ENCODE measurements at places on chromosomes 6 and 20.

- peak; percentile 10 for DNase-seq
These were observed 26.5 kb downstream of the MTHFD1L start for GRCh38 chr6:150891888-150892485.

GRCh38 chr6:112636650-112637262 lies 289.6 kb downstream of the RFPL4B start:
- no peak for DNase-seq

DNA sequence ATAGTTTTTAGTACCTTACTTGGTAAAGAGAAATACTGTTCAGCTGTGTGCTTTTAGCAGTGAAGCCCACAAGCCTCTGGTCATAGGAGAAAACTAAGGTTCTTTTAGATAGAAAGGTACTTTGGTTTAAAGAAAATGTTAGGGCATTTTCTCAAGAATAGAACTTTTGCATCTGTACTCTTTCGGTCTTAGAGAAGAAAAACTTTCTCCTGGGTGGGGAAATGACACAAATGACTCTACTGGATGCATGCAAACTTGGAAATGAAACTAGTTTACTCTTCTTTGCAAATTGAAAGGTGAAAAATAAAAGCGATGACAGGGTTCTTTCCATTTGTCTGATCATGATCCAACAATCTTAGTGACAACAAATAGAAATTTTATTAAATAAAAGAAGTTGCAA lies 2.1 kb upstream of the TMEM217 start:
- DNase-seq: no peak

DNA sequence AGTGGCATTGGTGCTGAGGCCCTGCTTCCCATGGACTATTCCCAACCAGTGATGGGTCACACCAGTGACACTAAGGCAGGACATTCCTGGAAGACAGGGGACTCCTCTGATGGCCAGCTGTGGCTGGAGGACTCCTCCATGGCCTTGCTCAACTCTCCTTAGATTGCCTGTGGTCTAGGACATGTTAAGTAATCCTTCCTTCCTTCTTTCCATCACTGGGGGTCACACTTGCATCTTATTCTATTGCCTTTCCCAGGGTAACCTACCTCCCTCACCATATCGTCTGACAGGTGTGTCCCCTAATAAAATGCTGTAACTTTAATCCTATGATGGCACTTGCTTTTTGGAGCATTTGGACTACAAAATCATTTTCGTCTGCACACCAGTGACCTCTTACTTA lies 24.5 kb upstream of the HLA-A start:
- no peak for DNase-seq

DNA sequence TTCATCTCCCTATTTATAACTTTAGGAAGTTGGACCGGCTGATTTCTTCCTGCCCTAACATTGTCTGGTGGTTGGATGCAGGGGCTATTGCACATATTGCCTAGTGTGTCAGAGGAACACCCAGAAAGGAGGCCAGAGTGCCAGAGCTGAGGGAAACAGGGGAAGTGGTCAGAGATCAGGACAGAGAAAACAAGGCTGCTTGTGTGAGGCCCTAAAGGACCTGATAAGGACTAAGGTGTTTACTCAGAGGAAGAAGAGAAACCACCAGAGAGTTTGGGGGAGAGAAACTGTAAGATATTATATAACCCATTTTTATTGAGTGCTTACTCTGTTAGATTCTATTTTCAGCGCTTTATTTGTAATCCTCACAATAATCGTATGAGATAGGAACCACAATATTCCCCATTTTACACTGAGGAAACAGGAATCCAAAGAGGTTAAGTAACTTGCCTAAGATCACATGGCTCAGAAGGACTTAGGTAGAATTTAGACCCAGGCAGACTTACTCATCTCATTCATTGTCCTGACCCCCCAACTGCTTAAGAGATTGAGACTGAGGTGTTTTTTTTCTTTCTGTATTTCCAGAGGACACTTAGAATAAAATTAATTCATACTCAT lies 54.0 kb upstream of the REV3L start:
- DNase-seq: no peak

- DNase-seq: no peak
These were observed 35.2 kb downstream of the SAMD3 start for GRCh38 chr6:130187335-130188206.

DNA sequence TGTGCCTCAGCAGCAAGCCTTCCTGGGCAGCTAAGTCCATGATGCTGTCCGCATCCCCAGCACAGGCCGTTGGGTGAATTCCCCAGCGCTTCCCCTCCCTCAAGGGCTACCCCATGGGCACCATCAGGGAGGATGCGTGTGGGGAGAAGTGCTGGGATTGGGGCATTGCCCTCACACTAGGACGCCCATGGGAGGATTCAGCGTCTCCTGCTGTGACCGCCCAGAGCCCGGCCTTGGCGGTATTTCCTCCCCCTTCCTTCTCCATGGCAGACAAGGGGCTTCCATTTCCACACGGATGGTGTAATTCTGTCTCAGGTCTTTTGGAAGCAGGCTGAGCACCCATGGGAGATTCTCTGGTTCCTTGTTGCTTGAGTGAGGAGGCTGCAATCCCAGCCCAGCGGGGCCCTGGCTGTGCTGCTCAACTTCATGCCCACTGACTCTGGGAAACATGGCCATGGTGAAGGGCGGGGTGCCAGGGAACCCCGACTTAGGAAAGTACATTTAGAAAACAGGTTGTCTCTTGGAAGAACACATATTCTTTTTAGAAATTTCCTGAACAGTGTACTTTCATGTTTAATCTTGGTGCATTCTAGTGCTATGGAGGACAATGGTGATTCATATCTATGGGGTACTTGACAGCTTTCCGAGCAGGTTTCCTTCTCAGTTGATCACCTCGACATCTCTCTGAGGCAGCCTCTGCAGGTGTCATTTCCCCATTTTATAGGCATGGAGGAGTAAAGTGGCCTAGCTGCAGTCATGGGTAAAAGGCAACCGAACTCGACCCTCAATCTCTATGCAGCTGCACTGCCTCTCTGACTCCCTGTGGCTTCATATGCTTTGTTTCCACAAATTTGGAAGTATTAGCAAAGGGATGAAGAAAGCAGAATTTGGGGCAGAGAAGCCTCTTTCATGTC lies 178.2 kb upstream of the CST7 start:
- DNase-seq: no peak

GRCh38 chr6:135071541-135071940 lies 16.9 kb upstream of the HBS1L start:
- DNase-seq: no peak

DNA sequence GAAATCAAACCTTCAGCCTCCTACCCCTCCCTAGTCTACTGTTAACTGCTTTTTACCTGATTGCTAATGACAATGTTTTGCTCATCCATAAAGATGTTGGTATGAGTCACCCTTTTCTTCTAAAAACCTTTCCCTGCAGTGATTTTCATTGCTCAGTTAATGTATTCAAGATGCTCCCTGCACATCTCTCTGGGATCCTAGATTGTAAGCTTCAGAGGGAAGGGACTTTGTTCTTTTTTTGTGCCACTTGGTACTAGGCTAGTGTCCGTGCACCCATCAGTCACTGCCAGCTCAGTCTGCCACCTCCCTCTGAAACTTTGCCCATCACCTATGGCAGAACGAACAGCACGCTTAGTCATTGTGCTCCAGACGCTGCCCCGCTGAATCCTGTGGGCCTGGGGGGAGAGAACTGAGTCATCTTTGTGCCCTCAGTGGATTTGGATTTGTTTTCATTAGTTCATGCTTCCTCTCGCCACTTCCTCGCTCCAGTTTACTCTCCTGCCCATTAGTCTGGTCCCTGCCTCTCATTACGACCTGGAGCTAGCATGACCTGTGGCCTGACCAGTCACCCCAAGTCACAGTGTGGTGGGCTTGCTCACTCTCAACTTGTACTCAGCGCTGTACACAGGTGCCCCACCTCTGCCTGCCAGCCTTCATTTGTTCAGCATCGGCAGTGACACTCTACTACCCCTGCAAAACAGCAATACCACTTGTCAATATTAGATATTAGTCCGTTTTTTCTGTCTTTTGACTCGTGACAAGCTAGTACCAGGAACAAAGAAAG lies 78.0 kb upstream of the TMEM181 start:
- no peak for DNase-seq

DNA sequence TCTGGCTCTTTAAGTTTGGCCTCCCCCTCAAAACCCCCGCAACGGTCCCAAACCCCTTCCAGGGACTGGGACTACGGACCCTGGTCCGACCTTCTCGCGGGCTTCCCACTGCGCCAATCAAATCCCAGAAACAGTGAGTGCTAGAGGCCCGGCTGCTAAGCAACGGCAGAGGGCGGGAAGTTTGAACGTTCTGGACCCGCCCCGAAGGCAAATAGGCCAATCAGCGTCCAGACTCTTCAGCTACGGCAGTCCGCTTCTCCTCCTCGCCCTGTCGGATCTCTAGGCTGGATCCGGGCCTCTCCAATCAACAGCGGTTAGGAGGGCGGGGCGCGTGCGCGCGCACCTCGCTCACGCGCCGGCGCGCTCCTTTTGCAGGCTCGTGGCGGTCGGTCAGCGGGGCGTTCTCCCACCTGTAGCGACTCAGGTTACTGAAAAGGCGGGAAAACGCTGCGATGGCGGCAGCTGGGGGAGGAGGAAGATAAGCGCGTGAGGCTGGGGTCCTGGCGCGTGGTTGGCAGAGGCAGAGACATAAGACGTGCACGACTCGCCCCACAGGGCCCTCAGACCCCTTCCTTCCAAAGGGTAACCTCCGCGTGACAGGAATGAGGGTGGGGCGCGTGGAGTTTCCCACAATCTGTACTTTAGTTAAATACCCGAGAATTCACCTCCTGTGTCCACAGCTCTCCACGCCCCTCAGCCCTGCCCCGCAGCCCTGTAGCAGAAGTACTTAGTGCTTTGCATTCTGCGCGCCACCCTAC lies at the start of gene MSH5:
TSS of gene MSH5 (plus strand) at position 367 of the 758 bp plus-strand sequence. CDS start 462 bp downstream, outside the sequence.
- DNase-seq: peak; percentile 88

DNA sequence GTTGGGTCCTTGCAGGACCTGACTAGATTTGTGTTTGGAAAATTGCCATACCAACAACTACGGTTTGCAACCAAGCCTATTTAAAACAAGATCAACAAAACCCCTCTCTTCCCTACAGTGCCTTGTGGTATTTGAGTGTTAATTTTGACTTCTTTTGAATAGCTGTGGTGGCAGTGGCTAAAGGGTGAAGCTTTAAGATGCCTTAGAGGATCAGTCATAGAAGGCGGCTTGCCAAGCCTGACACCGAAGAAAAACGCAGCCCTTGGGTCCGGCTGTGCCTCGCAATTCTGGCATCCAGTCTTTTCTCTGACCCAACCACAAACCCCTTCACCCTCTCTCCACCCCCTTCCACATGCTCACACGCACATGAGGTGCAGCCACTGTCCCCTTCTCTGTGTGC lies 32.6 kb downstream of the BMP6 start:
- no peak for DNase-seq

- DNase-seq: no peak
These were observed 664.3 kb downstream of the TENT5A start for GRCh38 chr6:81088145-81088544.

- DNase-seq: no peak
These were observed 14.0 kb upstream of the KCNK15 start for GRCh38 chr20:44731657-44732056.

DNA sequence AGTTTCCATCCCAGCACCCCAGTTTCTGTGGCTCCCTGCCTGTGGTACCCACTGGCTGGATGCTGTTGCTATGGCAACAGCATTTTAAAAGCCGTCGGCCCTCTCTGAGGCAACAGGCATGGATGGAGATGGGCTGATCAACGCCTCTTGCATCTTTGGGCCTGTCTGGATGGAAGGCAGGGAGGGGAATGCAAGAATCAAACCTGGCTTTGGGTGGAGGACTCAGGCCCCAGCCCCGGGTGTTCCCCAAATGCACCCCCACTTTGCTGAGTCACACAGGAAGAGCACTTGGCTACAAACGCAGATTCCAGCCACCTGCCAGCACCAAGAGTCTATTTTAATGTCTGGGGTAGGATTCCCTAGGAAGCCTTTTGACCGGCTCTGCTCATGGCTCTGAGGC lies 45.7 kb upstream of the TGM2 start:
- no peak for DNase-seq

DNA sequence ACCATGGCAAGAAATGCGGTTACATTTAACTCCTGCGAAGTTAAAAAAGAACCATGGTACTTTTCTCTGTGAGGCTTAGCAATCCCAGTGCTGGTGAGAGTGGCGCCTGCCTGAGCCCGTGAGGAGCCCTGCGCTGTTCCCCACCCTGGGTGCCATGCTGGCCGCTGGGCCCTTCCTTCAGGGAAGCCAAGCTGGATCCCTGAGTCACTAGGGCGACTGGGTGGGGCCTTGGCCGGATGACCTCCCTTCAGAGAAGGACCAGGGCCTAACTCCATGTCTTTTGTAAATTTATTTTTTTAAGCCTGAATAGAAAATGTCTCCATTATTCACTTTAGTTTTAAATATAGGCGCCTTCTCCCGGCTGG lies 209.1 kb downstream of the ERMARD start:
- DNase-seq: no peak

GRCh38 chr20:47295129-47295813 lies 61.2 kb downstream of the ZMYND8 start:
- DNase-seq: no peak

DNA sequence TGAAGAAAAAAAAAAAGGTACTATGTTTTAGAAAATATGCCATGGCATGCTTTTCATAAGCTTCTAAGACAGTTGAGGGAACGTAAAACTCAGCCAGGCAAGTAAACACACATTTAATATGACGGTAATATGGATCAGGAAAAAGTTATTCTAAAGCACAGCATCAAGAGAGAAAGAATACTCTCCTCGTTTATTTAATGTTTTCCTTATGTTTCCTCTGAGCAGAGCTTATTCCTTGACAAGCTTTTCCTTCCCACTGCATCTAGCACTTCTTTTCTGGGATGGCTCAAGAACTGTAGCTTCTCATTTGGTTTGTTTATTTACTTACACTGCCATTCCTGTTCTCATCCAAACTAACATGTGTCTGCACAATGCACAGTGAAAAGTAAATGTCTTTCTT lies 2.7 kb upstream of the RSPO3 start:
- no peak for DNase-seq

- no peak for DNase-seq
These were observed 3.5 kb downstream of the SOBP start for GRCh38 chr6:107493158-107494057.

DNA sequence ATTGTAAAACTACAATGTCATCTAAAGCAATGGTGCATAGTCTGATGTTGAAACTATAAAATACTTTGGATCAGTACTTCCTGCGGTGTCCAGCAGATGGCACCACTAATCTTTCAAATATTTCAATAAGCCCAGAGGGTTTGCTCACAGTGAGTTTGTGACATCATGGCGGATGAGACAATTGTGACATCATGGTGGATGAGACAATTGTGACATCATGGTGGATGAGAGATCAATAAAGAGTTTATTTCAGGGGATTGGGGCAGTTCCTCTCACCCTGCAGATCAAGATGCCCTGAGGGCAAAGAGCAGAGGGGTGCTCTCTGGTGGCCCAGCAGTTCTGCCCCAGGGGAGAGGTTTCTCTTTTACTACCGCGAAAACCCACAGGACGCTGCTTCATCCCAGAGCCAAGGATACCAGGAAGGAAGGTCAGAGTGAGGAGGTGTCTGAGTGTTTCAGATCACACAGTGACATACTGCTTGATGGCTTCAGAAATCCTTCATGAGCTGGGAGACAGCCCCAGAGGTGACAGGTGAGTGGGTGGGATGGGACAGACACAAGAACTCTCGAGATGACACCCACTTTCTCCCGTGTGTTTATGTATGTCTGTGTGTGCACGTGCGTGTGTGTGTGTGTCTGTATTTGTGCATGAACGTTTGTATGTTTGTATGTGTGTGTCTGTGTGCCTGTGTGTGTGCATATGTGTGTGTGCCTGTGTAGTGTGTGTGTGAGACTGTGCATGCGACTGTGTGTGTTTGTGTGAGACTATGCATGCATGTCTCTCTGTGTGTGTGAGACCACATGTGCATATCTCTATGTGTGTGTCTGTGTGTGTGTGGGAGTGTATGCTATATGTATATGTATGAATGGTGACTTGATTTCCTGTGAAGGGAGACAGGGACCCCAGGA lies 7.3 kb upstream of the ULBP2 start:
- DNase-seq: no peak

Data from stimulated activated CD8-positive, alpha-beta memory T cell treated with anti-CD3 and anti-CD28 coated beads, Interleukin-15, amount 100 ng/mL, for 4 hours (primary cell).